Astrocyte (in vitro differentiated cells and primary cell): ENCODE measurements at places on chromosomes 4 and X.

DNA sequence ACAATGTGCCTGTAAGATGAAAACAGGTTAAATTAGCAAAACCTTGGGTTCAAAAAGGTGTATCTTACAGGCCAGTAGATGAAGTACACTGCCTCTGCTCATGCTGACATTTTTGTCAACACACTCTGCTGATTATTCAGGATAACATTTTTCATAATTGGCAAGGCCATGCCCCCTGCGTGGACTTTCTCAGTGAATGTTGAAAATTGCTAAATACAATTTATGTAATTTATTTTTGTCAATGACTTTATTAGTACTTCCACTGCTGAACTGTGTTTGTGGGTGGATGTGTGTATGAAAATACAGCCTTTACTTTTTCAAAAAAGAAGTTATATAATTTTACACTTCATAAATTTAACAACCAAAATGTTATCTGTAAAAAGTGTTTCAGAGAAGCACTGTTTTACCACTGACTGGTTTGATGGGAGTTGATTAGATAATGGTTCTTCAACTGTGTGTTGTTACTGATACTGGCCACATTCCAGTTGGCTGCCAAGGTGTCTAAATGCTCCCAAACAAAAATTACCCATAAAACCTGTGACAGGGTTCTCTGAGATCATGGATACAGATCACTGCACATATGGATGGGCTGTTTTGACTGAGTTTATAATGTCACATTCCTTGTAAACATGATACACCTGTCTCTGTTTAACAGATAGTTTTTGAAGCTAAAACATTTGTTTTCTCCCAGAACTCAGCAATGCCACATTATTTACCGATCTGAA is 151.9 kb upstream of the SLC7A11 start:
- H3K36me3 ChIP-seq = no peaks in the 10 kb centered on the region
- no peak overlapping the region for H3K27ac ChIP-seq
- no peaks in the 10 kb centered on the region for H3K27me3 ChIP-seq
- no peaks in the 10 kb centered on the region for H3K4me1 ChIP-seq
- H3K4me3 ChIP-seq = no peak overlapping the region

DNA sequence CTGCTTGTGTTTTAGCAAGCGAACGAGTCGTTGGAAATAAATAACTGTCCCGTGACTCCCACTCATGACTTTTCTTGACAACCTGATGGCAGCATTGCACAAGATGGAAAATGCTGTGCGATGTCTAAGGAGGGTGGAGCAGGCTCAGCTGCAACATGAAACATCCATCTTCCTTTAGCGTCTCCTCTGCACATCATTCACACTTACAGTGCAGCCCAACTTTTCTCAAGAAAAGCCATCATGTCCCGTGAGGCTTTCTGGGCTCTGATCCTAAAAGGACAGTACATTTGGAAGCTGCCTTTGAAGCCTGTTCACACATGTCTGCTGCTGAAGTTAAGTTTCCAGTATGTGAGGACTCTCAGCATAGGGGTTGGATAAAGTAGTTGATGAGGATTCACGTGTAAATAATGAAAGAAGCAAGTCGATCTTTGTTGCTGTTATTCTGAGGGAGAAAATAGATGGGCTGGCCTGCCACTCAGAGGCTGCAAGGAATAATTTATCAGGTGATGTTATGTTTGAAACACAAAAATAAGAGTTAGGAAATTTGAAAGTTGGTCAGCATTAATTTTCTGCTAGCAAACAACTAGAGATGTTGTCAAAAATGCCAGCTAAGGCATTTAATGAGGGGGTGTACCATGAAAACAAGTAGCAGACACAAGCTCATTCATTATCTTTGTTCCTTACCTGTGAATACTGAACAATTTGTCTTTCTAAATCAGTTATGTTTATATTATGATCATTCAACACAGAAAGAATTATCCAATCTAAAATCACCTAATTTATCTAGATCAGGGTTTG is 328.7 kb upstream of the ZFP42 start:
- no peak for DNase-seq
- H3K27me3 ChIP-seq = no peaks in the 10 kb centered on the region
- no peaks in the 10 kb centered on the region for H3K36me3 ChIP-seq

DNA sequence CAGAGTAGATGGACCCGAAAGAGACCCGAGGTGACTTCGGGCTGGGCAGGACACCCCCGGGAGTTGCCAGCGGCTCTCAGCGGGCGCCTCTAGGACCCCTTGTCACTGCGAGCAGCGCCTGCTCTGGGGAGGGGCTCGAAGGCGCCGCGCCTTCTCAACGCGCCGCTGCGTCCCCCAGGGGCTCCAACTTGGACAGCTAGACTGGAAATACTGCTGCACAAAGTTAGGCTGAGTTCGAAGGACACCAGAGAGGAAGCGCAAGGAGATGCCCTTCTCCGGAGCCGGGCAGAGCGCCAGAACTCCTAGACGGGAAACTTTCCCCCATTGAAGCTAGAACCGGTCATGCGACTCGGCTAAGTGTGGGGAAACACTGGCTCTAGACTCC is 493 bp upstream of the KCNIP4 start:
- H3K27me3 ChIP-seq = peaks cover 32% of the 10 kb centered on the region
- no peak for DNase-seq
- peak overlapping the region; percentile 57 for H3K4me3 ChIP-seq
- H3K36me3 ChIP-seq = no peaks in the 10 kb centered on the region
- peaks cover 4% of the 10 kb centered on the region for H3K4me1 ChIP-seq

GRCh38 chrX:1511829-1512228 is 25.2 kb downstream of the P2RY8 start:
- H3K4me1 ChIP-seq = no peaks in the 10 kb centered on the region
- no peak overlapping the region for H3K27ac ChIP-seq
- H3K27me3 ChIP-seq = no peaks in the 10 kb centered on the region
- no peak overlapping the region for H3K4me3 ChIP-seq
- H3K36me3 ChIP-seq = no peaks in the 10 kb centered on the region
- DNase-seq = no peak

DNA sequence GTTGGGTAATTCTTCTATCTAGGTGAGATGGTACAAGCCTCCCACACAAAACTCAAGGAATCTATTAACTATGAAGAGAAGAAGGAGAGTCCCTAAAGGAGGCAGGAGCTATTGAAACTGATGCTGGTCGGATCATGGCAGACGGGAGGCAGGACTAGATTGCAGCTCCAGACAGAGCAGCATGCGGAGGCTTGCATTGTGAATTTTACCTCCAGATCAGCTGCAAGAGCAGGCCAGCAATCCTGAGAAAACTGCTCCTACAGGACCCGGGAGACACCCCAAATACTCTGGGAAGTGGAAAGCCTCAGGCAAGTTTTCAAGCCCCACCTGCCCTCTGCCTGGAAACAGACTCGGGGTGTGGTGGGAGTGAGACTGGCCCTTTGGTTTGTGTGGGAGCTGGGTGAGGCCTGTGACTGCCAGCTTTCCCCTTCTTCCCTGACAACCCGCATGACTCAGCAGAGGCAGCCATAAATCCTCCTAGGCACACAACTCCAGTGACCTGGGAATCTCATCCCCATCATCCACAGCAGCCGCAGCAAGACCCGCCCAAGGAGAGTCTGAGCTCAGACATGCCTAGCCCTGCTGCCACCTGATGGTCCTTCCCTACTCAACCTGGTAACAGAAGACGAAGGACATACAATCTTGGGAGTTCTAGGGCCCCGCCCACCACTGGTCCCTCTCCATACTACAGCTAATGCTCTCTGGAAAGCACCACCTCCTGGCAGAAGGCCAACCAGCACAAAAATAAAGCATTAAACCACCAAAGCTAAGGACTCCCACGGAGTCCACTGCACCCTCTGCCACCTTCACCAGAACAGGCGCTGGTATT is 30.9 kb downstream of the GATB start:
- H3K4me1 ChIP-seq = no peaks in the 10 kb centered on the region
- no peaks in the 10 kb centered on the region for H3K36me3 ChIP-seq
- peak; percentile 10 for DNase-seq
- H3K4me3 ChIP-seq = no peak overlapping the region
- H3K27me3 ChIP-seq = no peaks in the 10 kb centered on the region

- DNase-seq = peak; percentile 99
- no peaks in the 10 kb centered on the region for H3K36me3 ChIP-seq
- H3K4me1 ChIP-seq = peaks cover 24% of the 10 kb centered on the region
- peak overlapping the region; percentile 63 for H3K27ac ChIP-seq
- H3K4me3 ChIP-seq = no peak overlapping the region
These were observed 67.9 kb downstream of the PPP3CA start for GRCh38 chr4:101279377-101279871.

GRCh38 chr4:102640669-102641068 is 120.1 kb downstream of the MANBA start:
- H3K27ac ChIP-seq = peak overlapping the region; percentile 40
- H3K4me1 ChIP-seq = peaks cover 18% of the 10 kb centered on the region
- no peaks in the 10 kb centered on the region for H3K27me3 ChIP-seq

GRCh38 chr4:104494185-104494584 is 509 bp downstream of the CXXC4 start:
- peak overlapping the region; percentile 76 for H3K4me3 ChIP-seq
- H3K36me3 ChIP-seq = no peaks in the 10 kb centered on the region
- no peak for DNase-seq
- peaks cover 9% of the 10 kb centered on the region for H3K4me1 ChIP-seq
- H3K27me3 ChIP-seq = no peaks in the 10 kb centered on the region

DNA sequence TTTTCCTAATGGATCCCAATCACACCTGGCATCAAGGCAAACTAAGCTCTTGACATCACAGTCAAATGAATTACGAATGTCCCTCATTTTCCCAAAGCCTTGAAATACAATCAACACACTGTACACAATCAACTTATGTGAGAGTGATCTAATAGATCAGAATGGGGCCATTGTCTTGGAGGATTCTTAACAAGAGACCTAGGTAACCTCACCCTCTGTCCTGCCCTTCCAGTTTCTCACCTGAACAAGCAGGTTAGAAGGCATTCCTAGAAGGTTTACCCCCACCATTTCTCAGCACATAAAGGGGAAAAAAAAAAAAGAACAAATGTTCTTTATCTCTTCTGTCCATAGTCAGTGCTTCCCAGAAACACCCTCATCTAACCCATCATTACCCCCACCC is 6.3 kb downstream of the SLC39A8 start:
- H3K27ac ChIP-seq = no peak overlapping the region
- no peaks in the 10 kb centered on the region for H3K27me3 ChIP-seq
- H3K4me3 ChIP-seq = no peak overlapping the region
- peaks cover 4% of the 10 kb centered on the region for H3K4me1 ChIP-seq

DNA sequence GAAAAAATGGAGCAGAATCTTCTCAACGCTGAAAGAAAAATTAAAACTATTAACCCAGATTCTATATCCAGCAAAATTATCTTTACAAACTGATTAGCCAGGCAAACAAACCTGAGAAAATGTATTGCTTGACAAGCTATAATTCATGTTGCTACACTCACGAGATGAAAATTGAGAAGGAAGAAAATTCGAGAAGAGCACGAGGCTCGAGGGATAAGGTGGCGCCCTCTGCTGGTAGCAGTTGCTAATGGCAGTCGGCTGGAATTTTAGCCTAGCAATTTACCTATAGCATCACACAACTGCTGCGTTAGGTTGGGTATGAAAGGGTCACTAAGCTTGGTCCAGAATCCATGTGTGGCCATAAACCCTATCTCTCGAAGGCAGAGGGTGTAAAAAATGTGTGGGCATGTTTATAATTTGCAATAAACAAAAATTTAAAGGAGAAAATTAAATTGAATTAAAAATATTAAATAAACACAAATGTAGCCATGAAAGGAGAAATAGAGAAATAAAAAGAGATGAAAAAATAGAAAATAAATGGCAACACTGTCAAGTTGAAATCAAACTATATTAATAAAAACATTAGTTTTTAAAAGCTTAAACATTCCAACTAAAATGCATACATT is 126.6 kb downstream of the PPP4R3C start:
- no peak for DNase-seq
- H3K4me3 ChIP-seq = no peak overlapping the region
- no peaks in the 10 kb centered on the region for H3K36me3 ChIP-seq
- no peaks in the 10 kb centered on the region for H3K4me1 ChIP-seq
- H3K27ac ChIP-seq = no peak overlapping the region

DNA sequence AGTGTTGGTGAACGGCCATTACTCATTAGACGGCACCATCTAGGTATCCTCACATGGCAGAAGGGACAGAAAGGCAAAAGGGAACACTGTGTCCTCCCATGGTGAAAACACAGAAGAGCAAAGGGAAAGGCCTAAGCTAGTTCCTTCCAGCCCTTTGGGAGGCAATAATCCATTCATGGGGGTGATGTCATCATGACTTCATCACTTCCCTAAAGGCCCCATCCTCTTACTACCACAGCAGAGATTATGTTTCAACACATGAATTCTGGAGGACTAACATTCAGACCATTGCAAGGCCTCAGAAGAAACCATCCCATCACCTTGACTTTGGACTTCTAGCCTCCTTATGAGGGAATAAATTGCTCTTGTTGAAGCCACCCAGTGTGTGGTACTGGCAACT is 238.2 kb downstream of the MGST2 start:
- no peak for DNase-seq
- no peaks in the 10 kb centered on the region for H3K27me3 ChIP-seq

GRCh38 chr4:6470502-6471306 is 1.7 kb downstream of the PPP2R2C start:
- H3K4me1 ChIP-seq = no peaks in the 10 kb centered on the region
- H3K4me3 ChIP-seq = peak overlapping the region; percentile 28
- no peaks in the 10 kb centered on the region for H3K36me3 ChIP-seq
- H3K27ac ChIP-seq = no peak overlapping the region
- DNase-seq = peak; percentile 20

DNA sequence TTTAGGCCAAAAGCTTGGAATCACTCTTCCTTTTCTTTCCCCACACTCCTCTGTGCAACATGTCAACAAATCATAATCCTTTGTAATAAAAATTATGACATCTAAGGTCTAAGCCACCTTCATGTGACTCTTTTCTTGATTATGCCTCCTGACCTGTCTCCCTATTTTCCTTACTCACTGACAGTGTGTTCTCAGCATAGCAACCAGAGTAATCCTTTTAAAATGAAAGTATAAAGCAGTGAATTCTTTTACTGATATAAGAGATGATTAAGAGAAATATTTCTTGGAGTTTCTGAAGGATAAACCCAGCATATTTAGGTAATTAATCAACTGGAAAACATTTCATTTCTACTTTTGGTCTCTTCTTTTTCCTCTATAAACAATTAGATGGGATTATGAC is 44.7 kb downstream of the USO1 start:
- H3K27ac ChIP-seq = no peak overlapping the region
- peak; percentile 38 for DNase-seq
- H3K4me1 ChIP-seq = no peaks in the 10 kb centered on the region
- H3K4me3 ChIP-seq = no peak overlapping the region
- no peaks in the 10 kb centered on the region for H3K27me3 ChIP-seq

DNA sequence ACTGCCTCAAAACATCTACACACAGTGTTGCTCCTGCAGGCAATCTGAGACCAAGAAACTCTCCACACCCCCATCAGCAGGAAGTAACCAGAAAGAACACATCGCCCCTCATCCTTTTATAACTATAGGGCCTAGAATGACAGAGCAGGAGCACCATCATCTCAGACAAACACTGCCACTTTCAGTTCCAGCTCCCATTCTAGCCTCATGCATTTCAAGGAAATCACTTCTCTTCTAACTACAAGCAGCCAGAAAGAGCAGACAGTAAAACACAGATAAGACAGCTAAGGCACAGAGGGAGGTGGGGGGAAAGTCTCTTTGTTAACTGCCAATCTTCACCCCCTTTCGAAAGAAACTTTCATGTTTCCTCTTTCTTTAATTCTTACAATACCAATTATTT is 102.6 kb upstream of the TENT5D start:
- no peak overlapping the region for H3K27ac ChIP-seq
- DNase-seq = no peak
- H3K36me3 ChIP-seq = no peaks in the 10 kb centered on the region
- no peaks in the 10 kb centered on the region for H3K27me3 ChIP-seq

GRCh38 chr4:158825433-158826036 is 56.7 kb downstream of the FNIP2 start:
- H3K27ac ChIP-seq = peak overlapping the region; percentile 57
- peaks cover 18% of the 10 kb centered on the region for H3K4me1 ChIP-seq
- no peaks in the 10 kb centered on the region for H3K27me3 ChIP-seq
- DNase-seq = no peak
- H3K36me3 ChIP-seq = peaks cover under 1% of the 10 kb centered on the region
- no peak overlapping the region for H3K4me3 ChIP-seq
